Right cardiac atrium (tissue), 5 donors: ENCODE measurements at places on chromosomes 5 and 9.

DNA sequence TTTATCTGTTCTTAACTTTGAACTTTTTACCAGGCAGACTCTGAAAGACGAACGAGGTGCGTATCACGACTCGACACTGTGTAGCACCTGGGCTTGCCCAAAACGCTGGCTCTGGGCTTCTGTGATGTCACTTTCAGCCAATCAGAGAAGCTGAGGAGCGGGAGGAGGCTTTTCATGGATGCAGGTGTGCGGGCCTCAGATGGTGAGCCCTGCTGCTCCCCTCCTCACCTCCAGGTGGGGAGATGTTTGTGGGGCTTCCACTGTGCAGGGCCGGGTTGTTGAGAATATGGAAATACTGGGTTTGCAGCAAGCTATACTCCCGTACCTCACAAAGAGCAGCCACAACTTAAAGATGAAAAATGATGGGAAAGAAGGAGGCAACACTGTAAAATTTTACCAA, 246.3 kb downstream of the IRX2 start:
- DNase-seq, result no peak

DNA sequence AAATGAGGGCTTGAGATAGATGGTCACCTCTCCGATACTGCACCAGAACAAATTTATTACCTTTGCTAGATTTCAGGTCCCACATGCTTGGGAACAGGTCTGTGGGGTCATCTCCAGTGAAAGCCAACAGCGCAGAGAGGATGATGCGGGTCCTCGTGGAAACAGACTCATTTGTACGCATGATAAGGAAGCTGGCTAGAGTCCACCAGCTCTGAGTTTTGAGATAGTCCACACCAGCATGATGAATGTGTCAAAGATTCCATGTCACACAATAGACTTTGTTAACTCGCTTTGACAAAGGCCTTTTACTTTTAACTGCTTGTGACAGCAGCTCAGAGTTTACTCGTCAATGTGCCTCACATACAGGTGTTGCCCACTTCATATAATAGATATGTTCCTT, 105.4 kb upstream of the TBCA start:
- DNase-seq, result no peak

- no peak for DNase-seq
Measured at GRCh38 chr5:53601570-53601969, 41.1 kb downstream of the NDUFS4 start.

DNA sequence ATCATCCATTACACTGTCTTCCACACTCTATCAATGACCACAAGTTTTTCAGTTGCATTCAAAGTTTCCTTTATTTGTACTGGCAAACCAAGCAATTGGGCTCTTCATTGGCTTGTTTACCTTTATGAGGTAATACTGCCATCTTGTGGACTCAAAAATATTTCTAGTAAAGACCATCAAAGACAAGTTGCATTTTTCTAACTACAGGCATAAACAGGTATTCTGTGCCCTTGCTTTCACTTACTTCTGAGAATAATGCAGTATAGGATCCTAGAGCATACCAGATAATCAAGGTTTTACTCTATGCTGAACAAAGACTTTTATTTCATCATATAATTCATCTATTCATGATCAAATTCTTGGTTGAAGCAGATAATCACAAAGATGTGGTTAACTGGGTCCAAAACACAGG, 173.7 kb upstream of the POU5F2 start:
- DNase-seq, result no peak

GRCh38 chr5:39131210-39132127, 57.3 kb upstream of the RICTOR start:
- no peak for DNase-seq
